ENCODE measurements at places on chromosomes 1 and 21.

GRCh38 chr1:51877434-51878307, 856 bp downstream of the NRDC start:
- DNase-seq, result no peak

DNA sequence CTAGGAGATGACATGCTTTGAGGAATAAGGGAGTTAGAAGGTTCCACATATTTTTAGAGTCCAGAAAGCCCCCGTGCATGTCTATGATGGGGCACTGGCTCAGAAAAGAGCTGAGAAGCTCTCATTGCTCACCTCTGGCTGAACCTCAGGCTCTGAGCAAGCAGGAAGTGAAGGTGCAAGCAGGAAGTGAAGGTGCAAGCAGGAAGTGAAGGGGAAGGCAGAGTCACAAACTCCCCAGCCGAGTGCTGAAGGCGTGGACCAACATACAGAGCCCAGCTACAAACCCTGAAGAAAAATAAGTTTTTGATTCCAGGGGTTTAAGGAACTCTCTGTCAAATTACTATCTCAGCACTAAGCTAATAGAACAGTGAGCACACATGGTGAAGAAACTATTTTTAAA, 7.0 kb downstream of the KRTAP10-8 start:
- no peak for DNase-seq

GRCh38 chr1:234944439-234945344, 183.9 kb downstream of the TOMM20 start:
- DNase-seq, result no peak

DNA sequence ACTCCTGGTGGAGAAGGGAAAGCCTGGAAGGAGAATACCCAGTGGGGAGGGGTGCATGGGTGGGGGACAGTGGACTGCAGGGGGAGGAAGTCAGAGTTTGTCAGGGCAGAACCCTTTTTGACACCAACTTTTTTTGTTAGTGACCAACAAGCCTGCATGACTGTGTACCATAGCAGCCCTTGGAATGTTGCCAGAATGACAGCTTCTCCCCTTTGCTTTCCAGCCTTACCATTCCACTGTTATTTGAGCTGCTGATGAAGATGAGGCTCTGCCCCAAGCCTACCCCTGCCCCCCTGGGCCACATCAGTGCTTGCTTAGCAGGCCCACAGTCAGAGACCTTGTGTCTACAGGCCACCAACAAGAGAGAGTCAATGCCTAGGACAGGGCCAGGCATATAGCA, 341.2 kb downstream of the HHAT start:
- DNase-seq, result no peak

DNA sequence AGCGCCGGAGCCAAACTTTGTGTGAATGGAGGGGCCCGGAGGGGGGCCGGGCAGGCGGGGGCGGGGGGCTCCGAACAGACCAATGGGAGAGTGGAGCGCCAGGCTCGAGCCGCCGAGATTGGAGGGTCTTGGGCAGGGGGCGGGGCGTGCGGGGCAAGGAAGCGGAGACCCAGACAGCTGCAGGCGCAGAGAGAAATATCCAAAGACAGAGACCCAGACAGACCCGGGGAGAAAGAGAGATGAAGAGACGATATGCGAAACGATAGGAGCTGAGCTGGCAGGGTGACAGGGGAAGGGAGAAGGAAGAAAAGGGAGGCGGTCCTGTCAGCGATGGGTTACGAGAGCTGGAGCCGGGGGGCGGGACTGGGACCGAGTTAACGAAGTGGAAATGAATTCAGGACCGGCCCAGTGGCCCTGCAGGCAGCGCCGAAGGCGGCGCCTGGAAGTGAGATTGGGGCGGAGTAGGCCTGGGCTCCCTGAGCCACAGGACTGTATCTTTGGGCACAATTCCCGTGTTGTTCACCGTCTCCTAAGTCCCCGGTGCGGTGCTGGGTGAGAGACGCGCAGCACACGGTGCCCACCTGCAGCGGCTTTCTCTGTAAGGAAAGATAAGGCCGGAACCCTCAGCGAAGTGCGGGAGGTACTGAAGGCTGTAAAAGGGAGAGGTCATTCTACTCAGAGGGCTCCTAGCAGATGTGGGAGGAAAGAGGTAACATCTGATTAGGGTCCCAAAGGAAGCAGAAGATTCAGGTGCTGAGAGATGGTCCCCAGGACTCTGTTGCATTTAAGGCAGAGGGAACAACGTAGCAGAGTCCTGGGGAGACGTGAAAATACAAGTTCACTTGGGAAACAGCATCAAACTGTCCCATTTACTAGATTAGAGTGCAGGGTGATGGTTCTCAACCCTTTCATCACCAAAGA, 543 bp upstream of the KCNJ10 start:
- DNase-seq, result no peak

DNA sequence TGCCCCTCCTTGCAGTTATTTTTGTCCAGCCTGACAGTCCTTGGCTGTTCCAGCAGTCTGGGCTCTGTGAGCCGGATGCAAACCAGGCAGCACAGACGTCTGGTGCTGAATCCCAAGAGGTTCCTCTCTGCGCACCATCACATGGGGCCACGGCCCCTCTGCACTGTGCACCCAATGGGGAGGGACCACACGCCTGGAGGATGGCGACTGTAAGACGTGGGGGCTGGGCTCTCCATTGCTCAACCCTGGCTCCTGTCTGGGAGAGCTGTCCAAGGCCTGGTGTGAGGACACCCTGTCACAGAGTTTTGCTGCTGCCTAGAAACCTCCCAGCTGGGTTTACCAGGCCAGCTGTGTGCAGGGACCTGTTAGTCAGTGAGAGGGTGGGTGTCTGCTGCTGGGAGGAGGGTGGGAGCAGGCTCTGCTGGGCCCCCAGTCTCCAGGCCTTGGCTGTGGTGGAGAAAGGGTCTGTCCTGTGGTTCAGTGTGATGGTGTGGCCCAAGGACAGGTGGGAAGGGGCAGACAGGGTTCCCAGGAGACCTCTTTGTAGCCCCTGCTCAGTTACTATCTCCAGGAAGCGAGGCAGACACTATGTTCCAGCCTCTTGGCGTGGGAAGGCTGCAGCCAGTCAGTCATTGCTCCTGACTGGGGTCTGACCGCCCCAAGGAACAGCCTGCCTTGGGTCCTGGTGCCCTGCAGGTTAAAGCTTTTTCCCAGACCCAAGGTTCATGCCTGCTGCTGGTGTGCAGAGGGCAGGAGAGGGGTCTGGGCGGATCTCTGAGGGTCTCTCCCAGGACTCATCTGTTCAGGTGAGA, 13.8 kb downstream of the HEYL start:
- DNase-seq, result no peak

DNA sequence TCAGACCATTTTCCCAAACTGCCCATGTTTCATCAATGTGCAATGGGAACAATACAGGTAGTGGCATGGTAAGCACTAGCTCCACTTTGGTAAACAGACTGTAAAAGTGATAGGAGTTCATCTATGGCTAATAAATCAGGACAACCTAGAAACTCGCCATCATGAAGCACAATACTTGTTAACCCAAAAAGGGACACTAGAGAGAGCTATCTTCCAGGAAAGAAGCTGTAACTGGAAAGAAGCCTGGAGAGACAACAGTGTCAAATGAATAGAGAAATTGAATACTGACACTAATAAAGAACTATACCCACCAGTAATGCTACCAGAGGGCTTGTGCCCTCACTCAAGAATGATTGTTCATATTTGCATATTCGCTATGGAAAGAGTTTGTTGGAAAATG, 164.7 kb upstream of the RGS18 start:
- no peak for DNase-seq
